ENCODE measurements at places on chromosomes 2 and 18.

- DNase-seq = no peak
These were observed 806.7 kb upstream of the CHAC2 start for GRCh38 chr2:52960881-52961280.

GRCh38 chr2:94872088-94872618, 923 bp downstream of the TEKT4 start:
- no peak for DNase-seq

- no peak for DNase-seq
These were observed 200.6 kb downstream of the NAPG start for GRCh38 chr18:10726198-10727068.

GRCh38 chr2:55302241-55302640, 33.2 kb upstream of the MTIF2 start:
- DNase-seq = no peak

GRCh38 chr2:219273937-219274336, 5.2 kb upstream of the DNAJB2 start:
- no peak for DNase-seq

DNA sequence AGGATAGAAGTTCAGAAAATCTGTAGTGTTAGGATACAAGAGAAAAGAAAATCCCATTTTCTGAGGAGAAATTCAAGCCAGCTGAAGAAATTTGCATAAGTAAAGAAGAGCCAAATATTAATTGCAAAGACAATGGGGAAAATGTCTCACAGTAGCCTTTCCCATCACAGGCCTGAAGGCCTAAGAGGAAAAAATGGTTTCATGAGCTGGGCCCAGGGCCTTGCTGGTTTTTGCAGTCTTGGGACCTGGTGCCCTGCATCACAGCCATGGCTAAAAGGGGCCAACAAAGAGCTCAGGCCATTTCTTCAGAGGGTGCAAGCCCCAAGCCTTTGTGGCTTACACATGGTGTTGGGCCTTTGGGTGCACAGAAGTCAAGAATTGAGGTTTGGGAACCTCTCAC, 413.6 kb upstream of the CYRIA start:
- DNase-seq = no peak

- no peak for DNase-seq
These were observed 65.4 kb upstream of the ACAA2 start for GRCh38 chr18:49878567-49879270.

DNA sequence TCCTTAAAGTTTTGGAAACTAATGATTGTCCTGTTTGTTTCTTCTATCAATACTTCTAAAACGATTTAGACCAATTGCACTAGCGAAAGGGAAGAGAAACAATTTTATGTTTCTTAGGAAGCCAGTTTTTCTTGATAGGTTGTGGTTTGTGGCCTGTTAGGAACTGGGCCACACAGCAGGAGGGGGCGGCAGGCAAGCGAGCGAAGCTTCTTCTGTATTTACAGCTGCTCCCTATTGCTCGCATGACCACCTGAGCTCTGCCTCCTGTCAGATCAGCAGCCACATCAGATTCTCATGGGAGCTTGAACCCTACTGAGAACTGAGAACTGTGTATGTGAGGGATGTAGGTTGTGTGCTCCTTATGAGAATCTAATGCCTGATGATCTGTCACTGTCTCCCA, 201.5 kb upstream of the PXDN start:
- DNase-seq = no peak

- DNase-seq = no peak
These were observed 8.3 kb downstream of the NEU4 start for GRCh38 chr2:241817126-241817820.

GRCh38 chr2:218819093-218819492, 12.5 kb downstream of the PRKAG3 start:
- DNase-seq = no peak

DNA sequence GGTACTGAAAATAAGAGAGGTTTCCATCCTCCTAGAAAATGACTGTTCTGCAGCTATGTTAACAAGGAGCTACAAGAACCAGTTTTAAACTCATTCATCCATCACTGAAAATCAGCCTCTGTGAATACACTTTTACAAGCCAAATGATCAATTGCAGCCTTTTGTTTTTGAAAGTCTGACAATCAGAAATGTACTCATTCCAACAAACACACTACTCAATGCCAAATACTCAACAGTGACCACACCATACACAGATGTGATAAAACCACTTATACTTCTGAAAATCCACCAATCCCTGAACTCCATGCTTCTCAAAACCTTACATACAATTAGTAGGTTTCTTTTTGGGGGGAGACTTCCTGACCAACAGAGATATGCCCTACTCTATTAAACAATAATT, 663.9 kb upstream of the CHAC2 start:
- DNase-seq = no peak

GRCh38 chr18:48422947-48423378, 13.8 kb upstream of the ZBTB7C start:
- DNase-seq = no peak

- DNase-seq = peak; percentile 73
These were observed 786 bp downstream of the TET3 start for GRCh38 chr2:73985308-73986084.

- no peak for DNase-seq
These were observed 66.1 kb upstream of the DTNA start for GRCh38 chr18:34643989-34644388.

GRCh38 chr2:121382744-121383143, 97.7 kb upstream of the TFCP2L1 start:
- no peak for DNase-seq

GRCh38 chr18:46211816-46212215, 107.6 kb downstream of the HAUS1 start:
- DNase-seq = no peak

GRCh38 chr2:207164006-207164831, 1.5 kb downstream of the KLF7 start:
- peak; percentile 20 for DNase-seq

DNA sequence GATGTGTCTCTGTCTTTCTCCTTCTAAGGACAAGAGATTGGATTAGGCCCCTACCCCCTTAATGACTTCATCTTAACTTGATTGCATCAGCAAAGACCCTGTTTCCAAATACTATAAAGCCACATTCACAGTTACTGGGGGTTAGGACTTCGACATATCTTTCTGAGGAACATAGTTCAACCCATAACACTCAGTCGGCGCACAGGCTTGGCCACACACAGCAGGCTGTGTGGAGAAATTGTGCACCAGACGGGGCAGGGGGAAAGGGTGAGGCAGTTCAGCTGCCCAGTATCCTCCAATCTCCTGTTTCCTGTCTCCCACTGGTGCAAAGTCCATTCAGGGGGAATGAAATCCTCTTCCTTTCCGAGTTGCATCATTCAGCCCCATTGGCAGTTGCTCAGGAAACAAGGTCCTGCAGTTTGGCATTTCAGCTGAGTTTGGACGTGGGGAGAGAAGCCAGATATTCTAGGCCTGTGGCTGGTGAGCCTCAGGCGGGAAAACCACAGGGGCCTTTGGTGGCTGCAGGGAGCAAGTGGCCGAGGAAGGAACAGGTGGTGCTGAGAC, 9.4 kb upstream of the RAPGEF4 start:
- no peak for DNase-seq

DNA sequence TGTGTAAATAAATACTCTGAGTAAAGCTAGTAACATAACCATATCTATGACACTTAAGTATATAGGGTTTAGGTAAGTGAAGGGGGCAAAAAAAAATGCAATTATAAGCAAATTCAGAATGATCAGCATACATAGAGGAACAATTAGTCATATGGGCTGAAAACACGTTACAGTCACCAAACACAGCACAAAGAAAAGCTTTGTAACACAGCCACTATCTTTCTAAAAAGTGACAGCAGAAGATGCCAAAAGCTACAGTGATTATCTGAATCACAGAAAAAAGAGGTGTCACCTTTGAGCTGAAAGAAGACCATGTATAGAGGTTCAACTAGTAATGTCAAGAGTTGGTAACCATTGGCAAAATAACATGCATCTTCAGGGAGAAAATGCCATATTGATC, 115.5 kb downstream of the ERBB4 start:
- no peak for DNase-seq

- DNase-seq = no peak
These were observed 21.7 kb upstream of the SAG start for GRCh38 chr2:233285921-233286320.

DNA sequence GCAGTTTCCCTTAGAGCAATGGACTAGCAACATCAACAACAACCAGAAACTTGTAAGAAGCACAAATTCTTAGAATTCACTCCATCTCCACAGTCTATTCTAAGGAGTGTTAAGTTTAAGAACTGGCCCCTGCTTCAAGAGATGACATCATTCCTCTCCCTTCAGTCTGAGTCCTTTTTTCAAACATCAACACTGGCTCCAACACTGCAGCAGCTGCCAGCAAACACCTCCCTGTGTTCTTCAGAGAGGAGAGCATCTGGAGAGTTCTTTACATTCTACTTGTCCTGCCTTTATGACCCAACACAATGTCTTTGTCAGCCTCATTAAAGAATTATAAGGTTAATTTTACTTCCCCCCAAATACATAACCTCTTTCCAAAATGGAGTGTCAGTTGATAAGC, 122.3 kb downstream of the HNMT start:
- DNase-seq = no peak

GRCh38 chr2:38260469-38260868, 116.6 kb downstream of the ATL2 start:
- peak; percentile 30 for DNase-seq

DNA sequence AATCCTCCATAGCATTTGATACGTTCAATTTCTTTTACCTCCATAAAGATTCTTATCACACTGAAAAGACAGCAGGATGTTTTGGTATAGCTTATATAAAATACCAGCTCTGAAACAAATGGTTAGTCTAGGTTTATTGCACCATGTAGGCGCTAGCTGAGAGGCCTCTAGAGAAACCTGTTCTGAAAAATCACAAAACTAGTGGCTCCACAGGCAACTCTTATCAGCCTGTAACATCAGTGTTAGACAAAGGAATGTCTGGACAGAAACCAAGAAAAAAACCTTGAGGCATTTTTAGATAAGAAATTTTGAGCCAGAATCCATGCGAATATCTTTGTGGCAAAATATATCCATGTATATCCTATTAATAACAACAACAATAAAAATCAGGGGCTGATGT, 440.4 kb upstream of the MAP2 start:
- DNase-seq = no peak

- no peak for DNase-seq
These were observed 16.4 kb downstream of the RSAD2 start for GRCh38 chr2:6893876-6894482.

DNA sequence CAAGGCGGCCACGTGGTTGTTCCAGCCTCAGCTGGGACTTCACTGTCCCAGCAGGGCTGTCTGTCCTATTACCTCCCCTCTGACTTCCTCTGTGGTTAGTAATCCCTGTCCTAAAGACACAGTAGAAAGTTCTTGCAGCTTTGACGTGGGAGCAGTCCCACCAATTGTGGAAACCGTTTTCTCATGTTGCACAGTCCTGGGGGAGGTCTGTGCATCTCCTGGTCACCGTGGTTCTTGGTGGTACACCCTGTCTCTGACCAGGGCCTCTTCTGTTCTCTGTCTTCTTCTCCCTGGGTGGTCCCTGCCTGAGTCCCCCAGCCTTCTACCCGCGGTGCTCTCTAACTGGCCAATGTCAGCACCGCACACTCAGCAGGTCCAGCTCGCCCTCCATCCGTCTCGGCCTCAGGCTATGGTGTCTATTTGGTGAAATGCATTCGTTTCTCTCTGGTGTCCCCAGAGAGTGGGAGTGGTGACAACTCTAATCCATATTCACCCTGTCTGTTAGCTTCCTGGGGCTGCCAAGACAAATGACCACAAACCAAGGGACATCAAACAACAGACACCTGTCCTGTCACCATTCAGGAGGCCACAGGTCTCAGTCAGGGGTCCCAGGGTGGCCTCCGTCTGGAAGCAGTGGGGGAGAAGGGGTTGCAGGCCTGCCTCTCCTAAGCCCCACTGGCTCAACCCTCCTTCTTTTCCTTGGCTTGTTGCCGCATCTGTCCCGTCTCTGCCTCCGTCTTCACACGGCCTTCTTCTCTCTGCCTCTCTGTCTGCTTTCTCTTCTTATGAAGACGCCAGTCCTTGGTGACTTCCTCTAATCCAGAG, 99.8 kb downstream of the SH3BP4 start:
- no peak for DNase-seq

DNA sequence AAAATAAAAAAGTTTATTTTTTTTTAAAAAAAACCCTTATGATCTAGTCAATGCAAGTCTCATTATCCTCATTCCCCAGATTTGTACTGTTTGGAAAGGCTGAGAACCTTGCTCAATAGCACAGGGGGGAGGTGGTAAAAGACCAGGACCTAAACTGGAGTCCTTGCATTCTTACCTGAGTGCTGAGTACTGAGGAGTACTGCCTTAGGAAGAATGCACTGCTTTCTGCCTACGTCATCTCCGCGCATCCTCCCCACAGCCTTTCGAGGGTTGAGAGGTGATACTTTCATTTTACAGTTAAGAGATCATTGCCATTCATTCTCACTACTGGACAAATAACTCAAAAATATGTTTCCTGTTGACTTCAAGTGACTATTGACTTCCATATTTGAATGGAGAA, 73.8 kb downstream of the MAP3K20 start:
- DNase-seq = peak; percentile 64

GRCh38 chr2:66901344-66901743, 466.4 kb downstream of the MEIS1 start:
- no peak for DNase-seq

DNA sequence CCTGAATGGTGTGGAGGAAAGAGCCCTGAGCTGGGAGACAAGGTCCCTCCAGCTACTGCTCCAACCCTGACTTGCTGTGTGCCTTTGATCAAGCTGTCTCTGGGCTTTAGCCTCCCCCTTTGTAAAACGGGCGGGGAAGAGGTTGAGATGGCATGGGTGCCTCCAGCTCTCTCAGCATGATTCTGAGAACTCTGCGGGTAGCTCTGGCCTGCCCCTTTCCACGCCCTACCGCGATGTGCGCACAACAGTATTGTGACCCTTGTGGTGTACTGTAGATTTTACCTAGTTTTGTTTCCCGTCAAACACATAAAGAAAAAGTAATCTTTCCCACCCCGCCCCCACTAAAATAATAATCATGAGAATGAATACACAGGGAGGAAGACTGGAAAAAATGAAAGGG, 5.3 kb downstream of the CD8A start:
- no peak for DNase-seq

DNA sequence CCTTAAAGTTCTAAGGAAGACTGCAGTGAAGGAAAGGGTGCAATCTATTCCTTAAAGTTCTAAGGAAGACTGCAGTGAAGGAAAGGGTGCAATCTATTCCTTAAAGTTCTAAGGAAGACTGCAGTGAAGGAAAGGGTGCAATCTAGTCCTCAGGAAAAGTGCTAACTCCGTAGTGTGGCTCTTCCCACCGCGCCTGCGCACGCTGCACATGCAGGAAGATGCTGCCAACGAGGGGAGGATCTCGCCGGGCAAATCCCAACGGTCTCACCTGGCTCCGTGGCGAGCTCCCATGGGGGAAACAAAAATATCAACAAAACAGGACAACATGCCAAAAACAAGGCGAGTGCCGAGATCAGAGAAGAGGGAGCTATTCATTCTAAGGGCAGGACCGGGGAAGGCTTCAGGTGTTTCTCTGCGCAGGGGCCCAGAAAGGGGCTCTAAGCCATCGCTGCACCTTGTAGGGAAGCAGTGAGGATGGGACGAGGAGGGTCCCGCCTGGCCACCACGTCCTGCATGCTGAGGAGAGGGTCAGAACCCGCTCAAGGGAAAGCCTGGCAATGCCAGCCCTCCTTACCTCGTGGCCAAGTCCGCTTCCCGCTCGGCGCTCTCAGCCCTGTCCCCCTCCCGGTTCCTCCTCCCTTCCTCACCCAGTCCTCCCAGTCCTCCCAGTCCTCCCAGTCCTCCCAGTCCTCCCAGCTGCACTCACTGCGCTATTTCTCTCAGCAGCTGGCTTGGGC, 24.5 kb downstream of the TIMM21 start:
- DNase-seq = no peak

- DNase-seq = no peak
These were observed 102.6 kb upstream of the HS6ST1 start for GRCh38 chr2:128421286-128421685.

- no peak for DNase-seq
These were observed 2.8 kb downstream of the NCKAP1 start for GRCh38 chr2:183035298-183035953.
